NCI-H187 (cell line): ENCODE measurements at places on chromosomes 1 and 21.

- DNase-seq, result no peak
Measured at GRCh38 chr1:177646757-177647730, 322.8 kb downstream of the SEC16B start.

DNA sequence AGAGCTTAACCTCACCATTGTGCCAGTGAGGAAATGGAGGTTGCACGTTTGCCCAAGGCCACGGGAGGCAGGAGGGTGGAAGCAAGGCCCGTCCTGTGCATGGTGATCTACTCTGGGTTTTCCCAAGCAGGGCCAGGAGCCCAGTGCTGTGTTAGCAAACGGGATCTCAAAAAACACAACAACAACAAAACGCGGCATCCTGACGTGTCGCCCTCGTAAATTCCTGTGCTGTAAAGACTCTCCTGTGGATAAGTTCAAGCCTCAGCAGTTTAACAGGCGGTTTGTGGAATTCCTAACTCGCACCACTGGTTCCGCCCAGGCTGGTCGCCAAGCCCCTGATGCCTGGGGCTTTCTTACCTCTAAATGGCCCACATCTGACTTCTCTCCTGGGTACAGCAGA lies 39.1 kb downstream of the TFF3 start:
- DNase-seq, result no peak

- DNase-seq, result no peak
Measured at GRCh38 chr1:64663668-64664067, 81.2 kb upstream of the RAVER2 start.

- no peak for DNase-seq
Measured at GRCh38 chr1:8739377-8739776, 78.1 kb downstream of the RERE start.

DNA sequence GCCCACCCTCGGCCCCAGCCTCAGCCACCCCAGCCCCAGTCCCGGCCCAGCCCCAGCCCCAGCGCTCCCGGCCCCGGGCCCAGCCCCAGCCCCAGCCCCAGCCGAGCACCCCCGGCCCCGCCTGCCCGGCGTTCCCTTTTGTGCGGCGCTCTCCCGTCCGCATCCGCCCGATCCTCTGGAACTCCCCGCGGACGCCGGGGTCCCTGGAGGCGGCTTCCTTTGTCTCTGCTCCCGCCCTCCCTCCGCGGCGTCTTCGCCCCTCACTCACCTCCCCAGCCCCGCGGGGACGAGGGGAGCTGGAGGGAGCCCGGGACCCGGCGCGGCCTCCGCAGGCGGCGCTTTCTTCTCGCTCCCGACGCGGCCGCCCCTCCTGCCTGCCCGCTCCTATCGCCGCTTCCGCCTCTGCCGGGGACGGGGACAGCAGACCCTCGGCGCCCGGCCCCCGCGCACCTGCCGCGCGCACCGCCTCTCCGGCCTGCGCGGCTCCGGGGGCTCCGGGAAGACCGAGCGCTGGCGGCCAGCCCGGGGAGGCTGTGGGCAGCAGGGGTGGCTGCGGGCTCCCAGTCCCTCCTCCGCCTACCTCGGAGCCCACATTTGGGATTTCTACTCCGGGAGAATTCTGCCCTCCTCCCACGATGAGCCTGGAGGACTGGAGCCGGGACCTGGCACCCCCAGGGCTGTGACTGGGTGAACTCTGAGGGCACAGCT lies 14.0 kb downstream of the AGRN start:
- no peak for DNase-seq

DNA sequence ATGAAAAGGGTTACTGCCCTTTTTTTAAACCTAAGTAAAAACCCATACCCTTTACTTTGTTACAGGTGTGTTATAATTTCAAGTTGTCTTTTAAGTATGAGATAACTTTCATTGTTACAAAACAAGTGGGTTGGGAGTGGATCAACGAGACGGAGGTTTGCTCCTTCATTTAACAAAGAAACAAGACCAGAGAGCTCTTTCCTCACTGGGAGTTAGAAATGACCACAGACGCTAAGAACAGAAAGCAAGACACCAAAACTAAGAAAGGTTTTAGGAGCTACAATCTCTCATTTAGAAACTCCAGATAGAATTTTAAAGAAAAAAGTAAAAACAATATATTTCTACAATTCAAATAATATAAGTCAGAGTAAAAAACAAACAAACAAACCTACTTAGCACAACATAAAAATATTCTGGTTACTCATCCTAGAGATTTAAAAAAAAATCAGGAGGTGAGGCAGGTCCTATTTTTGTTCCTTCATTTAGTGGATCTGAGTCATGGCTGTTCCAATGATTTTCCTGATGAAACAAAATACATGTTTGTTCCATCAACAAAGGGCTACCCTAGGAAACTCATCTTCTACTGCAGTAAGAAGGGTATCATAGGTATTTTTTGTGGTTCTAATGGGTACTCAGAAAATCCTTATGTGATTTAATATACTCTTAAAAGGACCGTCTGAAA lies 33.0 kb downstream of the APP start:
- no peak for DNase-seq
